ENCODE measurements at places on chromosomes 12 and 14. TPM values are rescaled to one million over a fixed set of nuclear protein-coding genes. Genes with fewer than 3 reads are reported as not detected.

CLEC6A gene
- total RNA-seq: not detected

RNF212B gene
- total RNA-seq: not detected

FAM186B gene
- total RNA-seq: 0.11 TPM

EPYC gene
- total RNA-seq: not detected

NPFF gene
- not detected for total RNA-seq

MGST1 gene
- 1.1 TPM for total RNA-seq

FOXM1 gene
- total RNA-seq: 86.9 TPM

POTEG gene
- not detected for total RNA-seq

NDUFB1 gene
- total RNA-seq: 138 TPM

LMNTD1 gene
- total RNA-seq: not detected

PMCH gene
- not detected for total RNA-seq

TAS2R46 gene
- 1.4 TPM for total RNA-seq

LIN7A gene
- total RNA-seq: not detected

CDH24 gene
- 2.4 TPM for total RNA-seq

BDKRB1 gene
- total RNA-seq: not detected

TXNRD1 gene
- 89.0 TPM for total RNA-seq

OXA1L gene
- total RNA-seq: 127 TPM

GRIN2B gene
- not detected for total RNA-seq

GPR84 gene
- total RNA-seq: 0.65 TPM

RASSF9 gene
- total RNA-seq: not detected

MLH3 gene
- 18.2 TPM for total RNA-seq

RTL1 gene
- total RNA-seq: not detected

CAMKK2 gene
- total RNA-seq: 29.2 TPM

RIPK3 gene
- 43.7 TPM for total RNA-seq

IQSEC3 gene
- total RNA-seq: 7.3 TPM

TSPAN8 gene
- not detected for total RNA-seq

Measured in activated naive CD8-positive, alpha-beta T cell treated with anti-CD3 and anti-CD28 coated beads, Interleukin-2, amount 10 ng/mL, durations not matched to agents 7 days and 5 days (primary cell).